CD4-positive, alpha-beta T cell treated with Interleukin-17A for 4 hours (primary cell): ENCODE measurements at places on chromosomes 1 and 21.
A peak's percentile ranks its signal among the peaks of the same experiment; 100 is the strongest.

DNA sequence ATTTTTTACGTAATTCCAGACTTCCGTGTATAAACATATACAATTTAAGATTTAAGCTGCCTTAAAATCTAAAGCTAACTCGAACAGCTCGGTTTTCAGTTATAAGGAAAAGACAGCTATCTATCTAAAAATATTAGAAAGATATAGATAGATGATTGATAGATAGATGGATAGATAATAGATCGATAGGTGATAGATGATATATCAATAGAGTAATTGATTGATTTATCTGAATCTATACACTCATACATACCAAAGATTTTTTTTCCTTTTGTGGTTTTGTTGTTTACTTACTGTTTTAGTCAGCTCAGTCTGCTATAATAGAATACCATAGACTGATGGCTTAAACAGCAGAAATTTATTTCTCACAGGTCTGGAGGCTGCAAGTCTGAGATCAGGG lies 278.5 kb upstream of the PLD5 start:
- no peak for DNase-seq

DNA sequence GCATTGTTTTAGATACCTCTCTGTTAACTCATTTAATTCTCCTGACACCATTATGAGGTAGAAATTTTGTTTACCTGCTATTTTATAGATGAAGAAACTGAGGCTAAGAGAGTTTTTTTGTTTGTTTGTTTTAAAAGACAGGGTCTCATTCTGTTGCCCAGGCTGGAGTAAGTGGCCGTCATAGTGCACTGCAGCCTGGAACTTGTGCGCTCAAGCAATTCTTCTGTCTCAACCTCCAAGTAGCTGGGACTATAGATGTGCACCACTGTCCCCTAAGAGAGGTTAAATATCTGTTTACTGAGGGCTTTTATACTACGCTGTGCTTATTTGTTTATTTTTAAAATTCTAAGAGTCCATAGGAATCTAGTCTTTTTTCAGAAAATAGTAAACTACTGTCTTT lies 43.7 kb upstream of the CACYBP start:
- no peak for DNase-seq

DNA sequence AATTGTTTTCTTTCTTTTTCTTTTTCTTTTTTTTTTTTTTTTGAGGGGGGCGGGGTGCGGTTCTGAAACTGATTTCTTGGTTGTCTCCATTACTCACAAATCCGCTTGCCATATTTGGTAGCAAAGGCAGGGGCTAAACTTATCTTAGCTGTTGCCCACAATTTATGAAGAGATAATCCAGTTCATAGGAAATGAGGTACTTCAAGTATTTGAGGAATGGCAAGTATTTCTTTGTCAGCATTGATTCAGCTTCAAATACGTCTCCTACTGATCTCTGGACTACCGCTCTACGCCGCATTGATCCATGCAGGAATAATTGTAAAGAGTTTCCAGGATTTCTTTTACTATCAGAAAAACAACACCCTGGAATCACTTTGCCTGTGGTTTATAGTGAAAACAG lies 289.2 kb upstream of the DPYD start:
- DNase-seq, result no peak

DNA sequence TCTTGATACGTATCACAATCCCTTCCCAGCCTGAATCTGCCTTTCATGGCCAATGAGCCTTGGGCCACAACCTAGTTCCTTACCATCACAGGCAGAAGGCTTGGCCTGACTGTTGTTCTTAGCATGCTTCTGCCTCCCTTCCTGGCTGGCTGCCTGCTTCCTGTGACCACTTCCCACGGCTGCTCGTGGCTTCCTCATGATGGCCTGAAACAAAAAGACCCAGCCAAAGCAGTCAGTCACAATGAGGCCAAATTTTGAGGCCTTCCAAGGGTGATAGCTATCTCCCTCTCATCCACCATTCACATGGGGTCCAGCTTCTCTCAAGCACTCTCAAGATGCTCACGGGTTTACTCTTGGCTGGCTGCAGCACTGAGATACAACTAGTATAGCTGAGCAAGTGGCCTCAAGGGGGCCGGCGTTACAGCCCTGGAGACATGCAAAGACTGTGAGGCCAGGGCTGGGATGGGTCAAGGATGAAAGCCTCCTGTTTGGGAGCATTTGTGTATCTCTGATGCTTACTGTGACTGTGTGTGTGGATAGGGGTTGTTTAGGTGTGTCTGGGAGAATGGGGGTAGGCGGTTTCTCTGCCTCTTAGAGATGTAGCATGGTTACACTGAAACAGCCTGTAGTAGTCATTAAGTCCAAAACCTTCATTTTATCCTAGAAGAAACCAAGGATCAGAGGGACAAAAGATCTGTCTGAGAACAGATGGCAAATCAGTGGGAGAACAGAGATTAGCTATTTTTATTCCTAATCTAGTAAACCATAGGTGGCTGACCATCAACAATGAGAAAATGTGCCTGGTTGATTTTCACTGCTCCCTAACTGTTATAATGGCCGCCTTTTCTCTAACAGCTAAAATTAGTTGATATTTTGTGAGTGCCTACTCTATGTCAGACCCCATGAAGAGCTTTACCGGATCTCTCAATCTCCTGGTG lies 5.4 kb upstream of the TOE1 start:
- no peak for DNase-seq

GRCh38 chr1:110433803-110434202 lies 17.1 kb upstream of the PROK1 start:
- DNase-seq, result no peak

- DNase-seq, result no peak
Observed at GRCh38 chr21:17461014-17461413, 51.8 kb upstream of the CXADR start.

GRCh38 chr1:241611063-241611462 lies 29.1 kb downstream of the CHML start:
- DNase-seq, result peak; percentile 21

DNA sequence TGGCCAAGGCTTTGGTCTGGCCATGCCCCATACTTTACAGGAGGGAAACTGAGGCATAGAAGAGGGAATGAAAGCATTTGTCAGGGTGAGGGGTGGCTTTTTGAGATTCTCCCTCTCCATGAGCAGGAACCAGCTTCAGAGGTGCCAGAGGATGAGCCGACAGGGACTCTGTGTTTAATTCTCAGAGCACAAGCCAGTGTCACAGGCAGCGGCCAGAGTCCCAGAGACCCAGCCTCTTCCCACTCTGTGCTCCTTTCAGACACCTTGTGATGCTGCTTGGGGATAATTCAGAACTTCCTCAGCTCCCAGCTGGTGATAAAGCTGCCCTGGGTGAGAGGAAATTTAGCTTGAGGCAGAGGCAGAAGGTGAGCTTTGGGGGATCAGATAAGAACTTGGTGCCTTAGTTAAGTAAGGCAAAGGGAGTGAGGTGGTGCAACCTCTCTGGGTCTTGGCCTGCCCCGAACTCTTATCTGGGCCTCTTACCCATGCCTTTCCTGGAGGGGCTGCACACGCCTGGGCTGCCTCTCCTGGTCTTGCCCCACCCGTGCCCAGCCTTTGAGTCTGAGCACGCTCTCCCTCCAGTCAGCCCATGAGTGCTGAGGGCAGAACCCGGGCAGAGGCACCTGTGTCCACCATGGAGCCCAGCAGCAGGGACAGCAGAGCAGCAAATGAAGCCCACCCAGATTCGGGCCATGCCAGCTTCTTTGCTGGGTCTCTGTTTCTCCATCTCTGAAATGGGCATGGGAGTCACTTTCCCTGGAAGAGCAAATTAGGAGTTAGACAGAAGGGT lies 175.6 kb upstream of the C1orf174 start:
- no peak for DNase-seq

- no peak for DNase-seq
Observed at GRCh38 chr1:186838380-186839040, 9.8 kb downstream of the PLA2G4A start.

- DNase-seq, result no peak
Observed at GRCh38 chr1:64337926-64338325, 132.0 kb upstream of the CACHD1 start.

- no peak for DNase-seq
Observed at GRCh38 chr1:22506130-22506692, 54.6 kb downstream of the ZBTB40 start.

DNA sequence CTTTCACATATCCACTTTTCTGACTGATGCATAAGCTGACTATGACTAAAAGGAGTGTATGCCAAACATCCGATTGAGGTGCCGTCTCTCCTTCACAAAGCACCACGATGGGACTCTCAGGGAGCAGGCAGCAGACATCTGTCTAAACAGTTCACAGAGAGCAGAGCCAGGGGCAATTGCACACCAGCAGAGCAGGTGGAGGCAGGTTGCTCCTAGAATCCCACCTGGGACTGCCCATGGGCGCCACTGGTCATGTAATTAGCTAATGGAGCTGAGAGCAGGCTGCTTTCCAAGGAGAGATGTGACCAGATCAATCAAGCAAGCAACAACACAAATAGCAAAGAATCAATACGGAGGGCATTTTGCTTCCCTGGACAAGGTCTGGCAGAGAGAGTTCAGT lies 30.5 kb upstream of the COA6 start:
- no peak for DNase-seq

GRCh38 chr1:24186993-24187790 lies at the start of gene IFNLR1:
Gene IFNLR1, minus strand, starts transcription at chr1:24187289. Its CDS starts 41 bp downstream, at chr1:24187248.
- peak; percentile 83 for DNase-seq

DNA sequence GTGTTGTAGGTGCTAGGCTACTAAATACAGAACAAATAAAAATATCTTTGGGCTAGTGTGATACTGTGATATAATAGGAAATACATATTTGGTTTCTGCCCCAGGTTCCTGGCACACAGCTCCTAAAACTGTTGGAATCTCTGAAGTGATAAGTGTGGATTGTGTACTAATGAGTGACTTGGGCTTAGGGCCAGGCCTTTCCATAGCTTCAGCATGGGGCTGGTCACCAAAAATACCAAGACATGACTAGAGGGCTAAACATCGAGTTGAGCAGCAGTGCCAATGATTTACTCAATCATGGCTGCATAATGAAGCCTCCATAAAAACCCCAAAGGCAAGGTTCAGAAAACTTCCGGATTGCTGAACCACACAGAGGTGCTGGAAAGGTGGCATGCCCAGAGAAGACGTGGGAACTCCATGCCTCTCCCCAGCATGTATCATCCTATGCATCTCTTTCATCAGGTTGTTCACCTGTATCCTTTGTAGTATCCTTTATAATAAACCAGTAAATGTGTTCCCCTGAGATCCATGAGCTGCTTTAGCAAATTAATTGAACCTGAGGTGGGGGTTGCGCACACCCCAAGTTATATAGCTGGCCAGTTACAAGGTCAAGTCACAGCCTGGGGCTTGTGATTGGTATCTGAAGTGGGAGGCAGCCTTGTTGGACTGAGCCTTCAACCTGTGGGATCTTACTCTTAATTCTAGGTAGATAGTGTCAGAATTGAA lies 51.6 kb downstream of the ZMYM4 start:
- no peak for DNase-seq

DNA sequence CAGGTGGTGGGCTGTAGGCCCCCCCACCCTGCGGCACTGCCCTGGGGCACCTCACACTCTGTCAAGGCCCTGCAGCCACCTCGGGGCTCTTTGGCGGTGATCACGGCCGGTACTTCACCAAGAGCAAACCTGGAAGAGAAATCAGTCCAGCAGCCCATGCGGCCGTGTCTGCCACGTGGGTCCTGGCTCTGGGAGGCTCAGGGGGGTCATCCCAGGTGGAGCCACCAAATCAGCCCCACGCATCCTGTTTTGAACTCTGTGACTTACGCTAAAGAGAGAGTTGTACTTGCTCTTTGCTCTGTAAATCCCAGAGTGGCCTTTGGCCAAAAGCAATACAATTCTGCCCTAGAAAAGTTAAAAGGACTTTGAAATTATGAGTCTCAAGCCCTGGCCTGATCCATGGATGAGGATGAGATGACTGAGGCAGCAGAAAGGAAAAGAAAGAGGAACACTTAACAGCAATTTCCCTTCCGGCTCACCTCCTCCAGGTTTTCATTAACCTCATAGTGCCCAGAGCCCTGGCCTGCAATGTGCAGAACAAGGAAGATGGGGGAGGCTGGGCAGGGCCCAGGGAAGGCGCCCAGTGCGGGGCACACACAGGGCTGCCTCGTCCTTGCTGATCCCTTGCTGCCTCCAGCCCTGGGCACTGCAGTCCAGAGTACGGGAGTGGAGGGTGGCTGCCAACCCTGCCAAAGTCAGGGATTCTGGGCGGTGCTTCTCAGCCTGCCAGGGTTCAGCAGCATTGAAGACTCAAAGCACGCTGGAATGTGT lies 337.0 kb downstream of the MATN1 start:
- DNase-seq, result no peak

- DNase-seq, result no peak
Observed at GRCh38 chr1:90835661-90836344, 118.7 kb upstream of the BARHL2 start.

- DNase-seq, result no peak
Observed at GRCh38 chr21:45235488-45235887, 52.2 kb downstream of the POFUT2 start.

GRCh38 chr1:90074970-90075391 lies 80.1 kb downstream of the ZNF326 start:
- no peak for DNase-seq

DNA sequence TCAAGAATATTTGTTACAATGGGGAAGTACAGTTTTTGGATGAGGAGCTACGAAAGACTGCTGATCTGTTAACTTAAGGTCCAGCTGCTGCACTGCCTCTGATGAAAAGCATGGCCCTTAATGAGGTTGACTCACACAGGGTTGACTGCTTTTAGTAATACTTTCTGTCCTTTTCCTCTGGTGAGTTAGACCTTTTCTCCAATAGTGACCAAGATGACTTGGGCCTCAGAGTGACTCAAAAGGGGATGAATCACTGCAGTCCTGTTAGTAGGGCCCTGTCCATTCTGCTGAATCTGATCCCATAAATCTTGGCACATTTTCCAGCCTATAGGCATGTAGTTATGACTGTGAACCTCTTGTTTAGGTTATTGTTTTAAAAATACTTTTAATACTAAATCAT lies 2.7 kb downstream of the DISP1 start:
- DNase-seq, result no peak

GRCh38 chr1:6866825-6867224 lies 81.6 kb downstream of the CAMTA1 start:
- DNase-seq, result no peak

DNA sequence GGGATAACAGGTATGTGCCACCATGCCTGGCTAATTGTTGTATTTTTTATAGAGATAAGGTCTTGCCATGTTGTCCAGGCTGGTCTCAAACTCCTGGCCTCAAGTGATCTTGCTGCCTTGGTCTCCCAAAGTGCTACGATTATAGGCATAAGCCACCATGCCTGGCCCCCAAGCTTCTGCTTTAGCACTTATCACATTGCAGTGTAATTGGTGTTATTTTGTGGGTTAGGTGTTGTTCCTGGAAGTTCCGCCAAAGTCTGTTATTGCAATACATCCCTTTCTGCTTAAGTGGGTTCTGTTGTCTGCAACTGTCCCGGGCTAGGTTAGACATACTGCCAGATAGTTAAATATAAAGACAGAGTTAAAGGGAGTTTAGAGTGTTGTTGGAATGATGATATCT lies 3.4 kb downstream of the ZCCHC17 start:
- no peak for DNase-seq
